ENCODE measurements at places on chromosomes 3 and 15.
A peak's percentile ranks its signal among the peaks of the same experiment; 100 is the strongest.

GRCh38 chr3:161253711-161254110 lies 32.6 kb downstream of the NMD3 start:
- no peak for DNase-seq

DNA sequence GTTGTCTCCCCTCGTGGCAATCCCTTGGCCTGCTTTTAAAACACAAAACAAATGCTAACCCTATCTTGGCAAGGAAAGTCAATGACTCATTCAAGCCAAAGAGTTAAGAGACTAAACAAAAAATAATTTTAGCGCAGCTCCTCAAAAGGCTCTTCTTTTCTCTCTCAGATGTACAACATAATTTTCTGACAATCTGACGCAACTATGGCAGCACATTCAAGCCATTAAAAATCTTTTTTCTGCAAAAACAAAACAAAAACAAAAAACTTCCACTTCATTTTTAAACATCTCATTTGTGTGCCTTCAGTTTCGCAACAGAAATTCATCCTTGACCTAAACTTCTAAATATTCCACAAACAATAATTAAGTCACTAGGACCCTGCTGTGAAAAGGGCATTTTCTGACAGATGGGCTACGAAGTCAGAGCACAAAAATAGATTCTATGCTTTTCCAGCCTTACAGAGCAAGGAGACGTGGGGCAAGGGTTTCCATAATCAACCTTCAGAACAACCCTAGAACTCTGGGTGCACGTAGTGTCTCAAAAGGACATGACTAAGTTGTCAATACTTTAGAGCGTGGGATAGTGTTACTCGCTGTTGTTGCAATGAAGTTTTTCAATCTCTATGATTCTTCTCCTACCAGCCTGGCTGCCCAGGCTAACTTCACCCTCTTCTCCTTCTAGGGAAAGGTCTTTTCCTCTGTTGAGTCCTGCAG lies 84.3 kb downstream of the MB21D2 start:
- DNase-seq, result no peak

GRCh38 chr15:66692808-66693596 lies 9.0 kb upstream of the SMAD6 start:
- no peak for DNase-seq

GRCh38 chr15:77013776-77014131 lies 18.8 kb downstream of the PSTPIP1 start:
- no peak for DNase-seq

DNA sequence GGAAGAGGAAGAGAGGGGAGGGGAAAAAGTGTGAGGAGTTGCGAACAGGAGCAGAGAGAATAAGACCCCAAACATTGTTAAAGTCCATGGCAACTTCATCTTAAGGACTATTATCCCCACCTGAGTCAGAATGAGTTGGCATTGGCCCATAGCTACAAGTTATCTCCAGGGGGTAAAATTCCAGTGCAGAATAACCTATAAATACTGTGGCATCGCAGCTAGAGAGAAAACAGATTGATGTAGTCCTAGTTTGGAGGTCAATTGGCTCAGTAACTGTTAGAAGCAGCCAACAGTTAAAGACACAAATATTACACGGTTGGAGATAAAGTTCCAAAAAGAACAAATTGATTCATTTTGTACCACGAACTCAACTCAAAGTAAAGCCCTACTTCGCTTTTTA lies 313.9 kb upstream of the CCDC54 start:
- no peak for DNase-seq

- no peak for DNase-seq
Observed at GRCh38 chr15:98113327-98113726, 152.8 kb downstream of the ARRDC4 start.

GRCh38 chr3:197746801-197747237 lies 2.9 kb upstream of the FYTTD1 start:
- DNase-seq, result no peak

GRCh38 chr3:131174752-131175151 lies 148.1 kb downstream of the NEK11 start:
- peak; percentile 8 for DNase-seq

DNA sequence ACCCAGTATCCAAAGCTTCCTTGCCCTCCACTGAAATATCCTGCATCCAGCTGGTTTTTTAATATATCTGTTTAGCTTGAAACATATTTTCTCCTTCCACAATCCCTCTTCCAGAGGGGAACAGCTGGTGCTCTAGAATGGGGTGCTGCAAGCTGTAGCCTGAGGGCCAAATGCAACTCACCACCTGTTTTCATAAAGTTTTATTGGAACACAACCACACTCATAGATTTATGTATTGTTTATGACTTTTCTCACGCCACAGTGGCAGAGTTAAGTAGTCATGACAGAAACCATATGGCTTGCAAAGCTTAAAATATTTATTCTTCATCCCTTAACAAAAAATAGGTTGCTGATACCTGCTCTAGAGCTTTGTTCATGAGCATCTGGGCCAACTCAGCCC lies 298.7 kb downstream of the CLSTN2 start:
- DNase-seq, result no peak

DNA sequence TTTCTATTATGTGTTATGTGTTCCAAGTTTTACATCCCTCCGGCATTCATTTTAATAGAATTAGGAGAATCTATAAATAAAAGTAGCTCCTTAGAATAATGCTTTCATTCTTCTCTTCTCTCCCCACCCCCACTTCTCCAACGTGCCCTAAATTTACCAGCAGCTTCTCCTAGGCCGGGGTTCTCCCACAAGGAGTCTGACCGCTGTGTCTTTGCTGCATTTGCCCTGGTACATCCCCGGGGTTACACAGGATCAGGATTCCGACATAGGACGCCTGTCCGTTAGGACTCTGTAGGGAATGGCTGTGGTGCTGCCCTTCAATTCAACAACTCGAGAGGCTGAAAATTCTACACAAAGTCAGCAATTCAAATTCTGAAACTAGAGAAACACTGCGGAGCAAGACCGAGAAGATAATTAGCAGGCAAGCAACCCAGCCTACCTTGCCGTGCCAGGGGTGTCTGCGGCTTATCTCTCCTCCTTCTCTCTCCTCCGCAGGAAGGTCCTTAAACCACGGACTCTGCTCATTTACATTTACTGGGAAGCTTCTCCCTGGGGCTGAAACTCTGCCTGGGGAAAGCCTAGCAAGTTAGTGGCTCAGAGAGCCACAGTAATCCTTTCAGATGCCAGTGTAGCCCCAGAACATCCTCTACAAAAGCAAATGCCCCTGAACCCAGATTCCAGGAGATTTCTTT lies 18.8 kb downstream of the PCSK6 start:
- no peak for DNase-seq

- no peak for DNase-seq
Observed at GRCh38 chr3:67228136-67228535, 230.0 kb downstream of the KBTBD8 start.

- no peak for DNase-seq
Observed at GRCh38 chr3:37852097-37852496, 9.6 kb upstream of the CTDSPL start.

DNA sequence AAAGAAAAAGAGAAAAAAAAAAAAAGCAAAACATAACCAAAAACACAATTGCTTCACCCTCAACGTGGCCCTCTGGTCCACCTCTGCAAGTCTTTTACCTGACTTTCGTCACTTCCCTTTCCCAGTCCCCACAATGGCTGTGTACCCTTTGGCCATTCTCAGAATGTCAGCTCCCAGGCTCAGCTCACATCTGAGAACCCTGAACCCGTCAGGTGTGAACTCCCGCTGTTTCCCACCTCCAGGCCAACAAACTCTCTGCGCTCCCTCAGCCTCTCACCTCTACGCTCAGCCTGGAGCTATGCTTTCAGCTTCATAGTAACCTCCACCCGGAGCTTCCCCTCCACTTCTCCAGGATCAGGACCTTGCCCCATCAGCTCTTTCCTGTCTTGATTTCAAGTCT lies 23.6 kb downstream of the ZSCAN2 start:
- no peak for DNase-seq

DNA sequence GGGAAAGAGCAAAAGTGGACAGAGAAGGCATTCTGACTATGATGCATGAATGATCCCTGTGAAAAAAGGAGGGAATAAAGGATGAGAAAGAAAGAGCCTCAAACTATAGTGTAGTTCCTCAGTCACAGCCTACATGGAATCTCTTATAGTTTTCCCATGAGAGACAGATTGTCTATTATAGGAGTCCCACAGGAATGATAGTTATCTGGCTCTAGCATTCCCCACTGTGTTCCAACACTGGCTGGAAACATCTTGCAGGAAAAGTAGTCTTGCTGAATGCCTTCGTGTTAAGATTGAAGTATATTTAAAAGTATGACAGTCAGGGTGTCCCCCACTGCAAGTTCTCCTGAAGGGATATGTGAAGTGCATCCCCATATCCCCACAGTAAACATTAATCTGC lies 641.5 kb upstream of the NECTIN3 start:
- DNase-seq, result no peak

- no peak for DNase-seq
Observed at GRCh38 chr3:32132121-32132520, 25.7 kb downstream of the GPD1L start.

DNA sequence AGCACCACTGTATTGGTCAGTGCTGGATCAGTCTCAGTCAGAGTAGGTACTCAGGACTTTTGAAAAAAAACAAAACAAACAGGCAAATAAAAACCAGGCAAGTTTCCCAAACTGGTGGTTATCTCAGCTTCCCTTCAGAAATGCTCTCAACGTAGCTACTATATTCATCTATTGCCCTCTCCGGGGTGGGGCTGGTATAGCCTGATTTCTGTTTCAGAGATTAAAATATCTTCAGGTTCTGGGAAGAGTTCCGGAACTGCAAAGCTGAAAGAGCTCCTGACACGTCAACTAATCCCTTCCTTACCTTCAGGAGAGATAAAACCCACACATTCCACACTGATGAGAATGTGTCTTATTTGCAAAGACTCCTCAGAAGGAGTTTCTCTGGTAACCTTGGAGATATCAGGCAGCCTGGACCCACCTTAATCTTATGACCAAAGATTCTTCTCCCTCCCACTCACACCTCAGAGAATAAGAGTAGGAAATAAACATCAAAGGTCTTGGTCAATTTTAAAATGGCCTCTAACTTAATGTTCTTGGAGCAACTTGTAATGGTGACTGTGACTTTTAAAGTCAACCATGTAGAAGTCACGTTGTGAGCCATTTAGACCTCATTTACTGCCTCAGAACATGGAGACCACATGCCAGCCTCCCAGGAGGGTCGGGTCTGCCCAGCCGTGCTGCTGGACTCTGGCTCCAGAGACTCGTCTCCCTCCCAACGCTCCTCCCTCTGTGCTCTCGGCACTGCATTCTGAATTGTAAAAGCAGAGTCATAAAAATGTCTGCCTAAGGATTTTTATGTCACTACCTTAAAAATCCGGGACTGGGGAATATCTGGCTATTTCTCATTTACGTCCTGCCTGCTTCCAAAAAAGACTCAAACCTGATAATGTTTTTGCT lies 53.8 kb downstream of the CDCP1 start:
- DNase-seq, result no peak

- no peak for DNase-seq
Observed at GRCh38 chr3:165837058-165837525, at the start of gene BCHE. TSS of gene BCHE (minus strand) at chr3:165837423. CDS start at chr3:165831033, 6,390 bp downstream.

DNA sequence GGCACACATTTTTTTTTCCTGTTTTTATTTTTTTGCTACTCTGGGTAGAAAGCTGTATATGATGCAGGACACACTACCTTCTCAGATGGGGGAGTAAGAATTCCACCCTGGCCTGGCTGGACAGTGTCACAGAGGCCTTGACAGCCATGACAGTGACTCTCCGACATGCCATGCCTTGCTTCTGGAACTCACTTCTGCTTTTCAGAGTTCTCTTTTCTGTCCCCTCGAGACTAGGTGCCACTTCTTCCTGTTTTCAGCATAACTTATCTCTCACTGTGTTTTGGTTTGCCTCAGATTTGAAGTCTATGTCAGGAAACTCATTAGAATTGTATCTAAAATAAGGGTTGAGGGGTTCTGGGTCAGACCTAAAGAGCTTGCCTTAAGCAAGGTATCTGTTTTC lies 69.1 kb upstream of the SEC13 start:
- DNase-seq, result no peak

DNA sequence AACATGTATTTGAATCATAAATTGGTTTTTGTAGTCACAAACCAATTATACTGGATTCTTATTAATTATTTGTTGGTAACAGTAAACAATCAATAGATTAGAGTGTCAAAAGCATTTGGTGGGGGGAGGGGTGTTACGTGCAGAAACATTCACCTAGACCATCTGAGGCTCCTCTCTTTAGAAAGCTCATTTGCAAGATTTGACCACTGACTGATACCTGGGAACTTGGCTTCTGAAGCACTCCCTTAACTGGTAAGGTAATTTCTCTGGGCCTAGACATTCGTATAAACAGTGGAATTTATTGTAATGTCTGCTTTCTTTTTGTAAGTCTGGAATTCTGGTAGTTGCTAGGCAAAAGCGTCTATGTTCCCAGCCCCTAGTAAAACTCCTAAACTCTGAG lies 243.8 kb upstream of the GBE1 start:
- no peak for DNase-seq

GRCh38 chr3:17407576-17407975 lies 334.9 kb downstream of the TBC1D5 start:
- DNase-seq, result no peak

GRCh38 chr3:39150803-39151631 lies 2.4 kb downstream of the CSRNP1 start:
- no peak for DNase-seq

- DNase-seq, result no peak
Observed at GRCh38 chr3:194779729-194780224, 94.1 kb downstream of the FAM43A start.

- DNase-seq, result no peak
Observed at GRCh38 chr15:63069616-63070090, 27.1 kb downstream of the TPM1 start.

DNA sequence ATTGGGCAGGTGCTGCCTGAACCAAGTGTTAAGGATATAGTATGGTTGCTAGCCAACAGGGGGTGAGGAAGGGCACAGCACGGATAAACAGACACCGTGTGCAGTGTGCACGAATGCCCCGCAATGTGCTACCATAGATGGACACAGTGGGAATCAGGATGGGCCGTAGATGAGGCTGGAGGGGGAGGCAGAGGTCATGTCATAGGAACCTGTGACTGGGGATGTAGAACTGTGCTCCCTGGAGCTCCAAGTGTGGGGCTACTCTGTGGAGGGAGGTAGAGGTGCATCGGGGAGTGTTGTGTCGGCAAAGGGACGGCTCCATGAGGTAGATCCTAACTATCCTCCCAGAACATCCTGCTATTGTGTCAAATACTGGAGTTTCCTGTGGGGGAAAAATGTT lies 102.5 kb downstream of the TNIK start:
- DNase-seq, result no peak

- DNase-seq, result no peak
Observed at GRCh38 chr3:37864904-37865303, 3.2 kb downstream of the CTDSPL start.

- DNase-seq, result no peak
Observed at GRCh38 chr3:119800844-119801243, 18.9 kb downstream of the NR1I2 start.

GRCh38 chr15:65318870-65319356 lies 14.4 kb downstream of the RNU5B-1 start:
- DNase-seq, result peak; percentile 35

GRCh38 chr3:52310861-52311575 lies 5.1 kb upstream of the DNAH1 start:
- no peak for DNase-seq

- peak; percentile 11 for DNase-seq
Observed at GRCh38 chr3:42839616-42840015, 30.4 kb downstream of the ACKR2 start.

Data from NCI-H510A (cell line).